ENCODE measurements at places on chromosomes 16 and 17.

- no peak for DNase-seq
These were observed 13.8 kb upstream of the TMEM98 start for GRCh38 chr17:32914181-32914580.

DNA sequence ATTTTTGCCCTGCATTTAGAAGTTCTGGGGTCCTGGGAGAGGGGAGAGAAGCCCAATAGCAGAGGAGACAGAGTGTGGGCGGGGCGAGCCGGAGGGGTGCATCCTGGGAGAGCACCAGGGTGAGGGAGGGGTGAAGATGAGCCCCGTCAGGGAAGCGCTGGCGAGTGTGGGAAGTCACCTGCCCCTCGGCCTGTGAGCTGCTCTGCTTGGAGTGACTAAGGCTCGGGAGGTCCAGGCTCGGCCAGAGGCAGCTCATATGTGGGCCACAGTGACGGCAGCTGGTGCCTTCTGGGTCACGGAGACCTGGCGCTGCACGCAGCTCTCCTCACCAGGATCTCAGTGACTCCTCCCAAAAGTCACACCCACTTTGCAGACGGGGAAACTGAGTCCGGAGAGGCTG is 1.1 kb downstream of the ZG16B start:
- DNase-seq = no peak

DNA sequence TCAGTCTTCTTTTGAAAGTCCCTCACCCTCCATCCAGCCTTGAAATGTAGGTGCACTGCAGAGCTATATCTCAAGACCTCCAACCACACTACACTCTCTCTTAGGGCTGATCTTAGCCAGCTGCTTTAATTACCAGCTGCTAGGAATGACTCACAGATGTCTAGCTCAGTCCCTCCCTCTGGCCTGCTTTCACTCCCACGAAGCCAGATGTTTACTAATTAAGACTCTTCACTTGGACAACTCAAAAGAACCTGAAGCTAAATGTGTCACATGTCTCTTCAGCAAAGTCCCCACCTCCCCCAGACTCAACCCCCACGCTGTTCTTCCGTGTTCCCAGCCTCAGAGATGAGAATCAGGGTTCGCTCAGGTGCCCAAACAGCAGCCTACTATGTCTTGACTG is 2.6 kb downstream of the GTF3C1 start:
- peak; percentile 37 for DNase-seq

DNA sequence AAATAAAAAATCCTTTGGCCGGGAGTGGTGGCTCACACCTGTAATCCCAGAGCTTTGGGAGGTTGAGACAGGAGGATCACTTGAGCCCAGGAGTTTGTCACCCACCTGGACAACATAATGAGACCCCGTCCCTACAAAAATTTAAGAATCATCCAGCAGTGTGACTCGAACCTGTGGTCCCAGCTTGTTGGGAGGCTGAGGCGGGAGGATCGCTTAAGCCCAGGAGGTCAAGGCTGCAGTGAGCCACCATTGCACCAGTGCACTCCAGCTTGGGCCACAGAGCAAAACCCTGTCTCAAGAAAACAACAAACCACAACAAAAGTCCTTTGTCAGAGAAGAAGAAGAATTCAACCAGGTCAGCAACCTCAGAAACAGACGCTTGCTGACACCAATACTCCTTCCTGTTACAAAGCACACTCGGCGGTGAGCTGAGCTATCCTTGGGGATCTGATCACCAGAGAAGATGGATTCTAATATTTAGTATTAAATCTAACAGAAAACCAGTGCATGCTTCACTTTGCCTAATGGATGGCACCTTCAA is 12.9 kb upstream of the PVALEF start:
- no peak for DNase-seq

- no peak for DNase-seq
These were observed 64.3 kb downstream of the MYH11 start for GRCh38 chr16:15792563-15792971.

DNA sequence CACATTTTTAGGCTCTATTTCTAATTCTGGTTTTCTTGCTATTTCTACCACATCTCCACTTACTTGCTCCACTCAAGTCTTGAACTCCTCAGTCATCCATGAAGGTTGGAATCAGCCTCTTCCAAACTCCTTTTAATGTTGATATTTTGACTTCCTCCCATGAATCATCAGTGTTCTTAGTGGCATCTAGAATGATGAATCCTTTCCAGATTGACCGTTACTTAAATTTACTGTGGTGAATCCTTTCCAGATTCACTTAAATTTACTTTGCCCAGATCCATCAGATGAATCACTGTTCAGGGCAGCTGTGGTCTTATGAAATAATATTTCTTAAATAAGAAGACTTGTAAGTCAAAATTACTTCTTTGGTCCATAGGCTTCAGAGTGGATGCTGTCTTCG is 32.4 kb downstream of the CLTC start:
- no peak for DNase-seq

GRCh38 chr17:10050597-10051101 is 145.6 kb upstream of the RCVRN start:
- DNase-seq = peak; percentile 25

DNA sequence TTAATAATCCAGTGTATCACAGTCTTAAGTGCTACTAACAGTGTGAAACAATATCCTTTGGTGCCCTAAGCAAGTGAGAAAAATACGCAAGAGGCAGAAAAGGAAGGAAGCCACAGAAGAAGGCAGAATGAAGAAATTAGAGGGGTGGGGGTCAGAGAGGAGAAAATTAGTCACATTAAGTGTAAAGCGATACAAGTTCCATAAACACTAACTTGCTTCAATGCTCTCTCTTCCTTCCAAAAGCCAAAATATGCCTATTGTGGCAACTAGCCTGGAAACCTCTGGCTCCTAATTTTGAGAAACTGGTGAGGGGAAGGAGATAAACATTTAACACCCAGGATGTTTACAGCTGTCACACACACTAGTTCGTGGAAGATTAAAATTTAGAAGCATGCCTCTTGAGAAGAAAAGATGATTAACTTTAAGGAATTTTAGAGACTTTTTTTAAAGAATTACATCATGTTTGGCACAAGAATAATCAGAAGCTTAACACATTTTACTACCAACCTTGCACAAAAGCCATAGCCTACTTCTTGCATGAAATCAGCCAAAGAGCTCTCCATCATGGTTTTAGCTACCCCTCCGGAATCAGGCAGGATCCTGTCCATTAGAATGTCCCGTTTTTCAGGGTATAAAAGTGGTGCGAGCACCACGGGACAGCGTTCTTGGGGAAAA is 44.7 kb downstream of the CNOT1 start:
- no peak for DNase-seq

- DNase-seq = no peak
These were observed 33.6 kb upstream of the CPPED1 start for GRCh38 chr16:12837291-12837690.

DNA sequence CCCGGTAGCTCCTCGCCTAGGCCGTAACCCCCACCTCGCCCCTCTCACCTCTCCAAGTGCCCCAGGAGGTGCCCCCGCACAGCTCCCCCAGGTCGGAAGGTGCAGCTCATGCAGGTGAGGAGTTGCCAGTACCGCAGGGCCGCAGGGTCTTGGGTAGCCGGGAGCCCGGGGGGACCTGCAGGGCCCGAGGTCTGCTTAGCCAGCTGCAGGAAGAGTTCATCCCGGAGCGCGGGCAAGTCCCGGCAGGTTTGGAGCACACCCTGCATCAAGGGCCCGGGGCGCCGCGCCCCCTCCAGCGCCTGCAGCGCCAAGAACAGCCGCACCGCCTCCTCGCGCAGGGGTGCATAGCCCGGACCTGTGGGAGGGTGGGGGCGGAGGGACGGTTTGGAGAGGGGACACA is 4.8 kb downstream of the PLEKHH3 start:
- DNase-seq = no peak

- no peak for DNase-seq
These were observed 166.9 kb downstream of the C16orf95 start for GRCh38 chr16:87150262-87150661.

GRCh38 chr17:40870136-40870535 is 3.1 kb upstream of the KRT12 start:
- no peak for DNase-seq

- no peak for DNase-seq
These were observed 180.8 kb downstream of the RBFOX1 start for GRCh38 chr16:7513429-7513828.

GRCh38 chr16:85371948-85372347 is 241.2 kb upstream of the GSE1 start:
- DNase-seq = no peak

- DNase-seq = no peak
These were observed 21.7 kb downstream of the MILR1 start for GRCh38 chr17:64470625-64471024.

DNA sequence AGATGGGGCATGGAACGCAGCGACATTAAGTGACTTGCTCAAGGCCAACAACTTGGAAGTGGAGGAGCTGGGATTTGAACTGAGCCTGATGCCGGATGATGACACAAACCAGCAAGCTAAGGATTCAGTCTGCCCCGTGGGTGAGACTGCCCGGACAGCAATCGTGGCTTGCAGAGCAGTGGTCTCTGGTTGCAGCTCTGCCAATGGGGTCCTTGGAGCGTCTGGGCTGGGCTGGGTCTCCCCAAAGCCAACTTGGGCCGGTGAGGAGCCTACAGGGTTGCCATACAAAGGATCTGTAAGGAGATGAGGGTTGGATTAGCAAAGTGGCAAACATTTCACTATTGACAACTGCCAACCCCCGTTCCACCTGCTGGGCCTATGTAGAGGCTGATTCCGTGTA is 2.6 kb upstream of the CRISPLD2 start:
- DNase-seq = no peak

- no peak for DNase-seq
These were observed 49.6 kb downstream of the PITPNM3 start for GRCh38 chr17:6506679-6507231.

DNA sequence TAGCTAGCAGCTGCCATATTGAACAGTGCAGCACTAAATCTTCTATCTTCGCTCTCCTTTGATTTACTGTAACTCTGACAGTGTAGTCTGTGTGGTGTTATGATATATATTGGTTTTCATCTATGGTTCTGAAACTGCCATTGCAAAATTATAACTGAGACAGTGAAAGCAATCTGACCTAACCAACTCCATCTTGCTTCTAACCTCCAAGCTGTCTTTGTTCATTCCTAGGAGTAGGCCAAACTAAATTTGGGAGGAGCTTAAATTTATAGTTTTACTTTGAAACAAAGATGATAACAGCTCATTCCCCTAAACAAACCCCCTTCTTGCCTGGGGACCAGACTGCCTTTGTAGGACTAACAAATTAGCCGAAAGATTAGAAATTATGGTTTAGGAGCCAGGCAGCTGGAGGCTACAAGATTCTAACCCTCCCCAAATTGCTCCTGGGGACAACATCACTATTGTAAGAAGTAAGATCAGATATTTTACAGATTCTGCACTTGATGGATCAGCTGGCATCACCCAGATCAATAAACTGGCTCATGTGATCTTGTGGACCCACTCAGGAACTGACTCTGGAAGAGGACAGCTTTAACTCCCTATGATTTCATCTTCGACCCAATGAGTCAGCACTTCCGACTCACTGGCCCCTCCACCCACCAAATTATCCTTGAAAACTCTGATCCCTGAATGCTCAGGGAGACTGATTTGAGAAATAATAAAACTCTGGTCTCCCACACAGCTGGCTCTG is 47.0 kb upstream of the FBXO47 start:
- no peak for DNase-seq

- peak; percentile 6 for DNase-seq
These were observed 55.7 kb downstream of the LYRM1 start for GRCh38 chr16:20956319-20956718.

GRCh38 chr16:65318590-65319257 is 196.9 kb upstream of the CDH11 start:
- no peak for DNase-seq

GRCh38 chr17:68196394-68197090 is 51.3 kb upstream of the AMZ2 start:
- DNase-seq = no peak

DNA sequence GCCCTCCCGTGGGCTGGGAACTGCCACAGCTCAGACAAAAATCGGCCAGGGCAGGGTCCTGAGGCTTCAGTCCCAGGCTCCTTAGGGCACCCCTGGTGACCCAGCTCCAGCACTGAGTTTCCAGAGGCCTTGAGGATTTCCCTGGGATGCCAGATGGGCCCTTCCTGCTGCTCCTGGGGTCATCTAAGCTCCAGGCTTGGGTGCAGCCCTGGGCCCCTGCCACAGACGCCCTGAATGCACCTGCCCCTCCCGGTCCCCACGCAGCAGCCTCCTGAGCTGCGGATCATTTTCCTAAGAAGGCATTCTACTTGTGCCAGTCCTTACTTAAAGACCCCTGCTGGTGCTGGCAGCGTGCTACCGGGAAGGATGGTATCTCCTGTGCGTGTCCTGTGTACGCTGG is 6.0 kb upstream of the RNPS1 start:
- no peak for DNase-seq
